Fibroblast of the conjunctiva (primary cell): ENCODE measurements at places on chromosomes 3 and 15.

GRCh38 chr3:100496711-100497261 lies 4.4 kb downstream of the TMEM45A start:
- no peak for DNase-seq

- DNase-seq: peak; percentile 53
Observed at GRCh38 chr15:32861761-32862160, 144.0 kb downstream of the GREM1 start.

GRCh38 chr3:52402706-52403270 lies 42.1 kb downstream of the SEMA3G start:
- DNase-seq: no peak

GRCh38 chr3:48338635-48339034 lies 5.2 kb upstream of the SPINK8 start:
- DNase-seq: no peak

- DNase-seq: no peak
Observed at GRCh38 chr3:13217736-13218540, 144.7 kb upstream of the IQSEC1 start.

GRCh38 chr3:26558257-26558656 lies 64.3 kb upstream of the LRRC3B start:
- DNase-seq: no peak

DNA sequence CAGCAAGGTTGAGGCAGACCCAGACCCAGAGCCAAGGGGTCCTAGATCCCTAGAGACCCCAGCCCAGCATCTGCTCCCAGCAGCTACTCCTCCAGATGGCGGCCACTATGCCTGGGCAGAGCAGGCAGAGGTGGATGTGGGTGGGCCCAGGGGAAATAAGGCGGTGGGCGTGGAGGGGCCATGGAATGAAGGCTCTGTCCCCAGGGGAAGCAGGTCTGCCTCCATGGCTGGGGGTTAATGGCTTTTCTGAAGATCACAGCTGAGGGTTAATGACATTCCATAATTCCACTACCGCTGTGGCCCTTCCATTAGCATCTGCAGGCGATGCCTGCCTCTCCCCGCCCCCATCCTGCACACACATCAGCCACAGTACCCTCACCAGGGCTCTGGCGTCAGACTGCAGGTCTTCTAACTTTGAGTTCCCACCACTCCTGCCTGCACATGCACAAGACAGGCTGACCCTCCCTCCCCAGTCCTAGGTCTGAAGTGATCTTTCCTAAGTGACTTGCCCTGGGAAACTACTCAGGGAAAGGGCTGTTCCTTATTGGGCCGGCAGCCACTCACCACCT lies 41.2 kb downstream of the CCDC33 start:
- no peak for DNase-seq
